Gastrocnemius medialis (tissue), 4 donors: ENCODE measurements at places on chromosomes 1 and 21. TPM values are rescaled to one million over a fixed set of nuclear protein-coding genes. Genes with fewer than 3 reads are reported as not detected.
A peak's percentile ranks its signal among the peaks of the same experiment; 100 is the strongest.

The MYCBP gene
- total RNA-seq, result 22.3 TPM

The INSRR gene
- total RNA-seq, result not detected

GRCh38 chr1:229328598-229329362, 14.1 kb downstream of the CCSAP start:
- DNase-seq, result no peak

- DNase-seq, result no peak
Measured at GRCh38 chr21:43985690-43986251, 26.3 kb upstream of the TRAPPC10 start.

DNA sequence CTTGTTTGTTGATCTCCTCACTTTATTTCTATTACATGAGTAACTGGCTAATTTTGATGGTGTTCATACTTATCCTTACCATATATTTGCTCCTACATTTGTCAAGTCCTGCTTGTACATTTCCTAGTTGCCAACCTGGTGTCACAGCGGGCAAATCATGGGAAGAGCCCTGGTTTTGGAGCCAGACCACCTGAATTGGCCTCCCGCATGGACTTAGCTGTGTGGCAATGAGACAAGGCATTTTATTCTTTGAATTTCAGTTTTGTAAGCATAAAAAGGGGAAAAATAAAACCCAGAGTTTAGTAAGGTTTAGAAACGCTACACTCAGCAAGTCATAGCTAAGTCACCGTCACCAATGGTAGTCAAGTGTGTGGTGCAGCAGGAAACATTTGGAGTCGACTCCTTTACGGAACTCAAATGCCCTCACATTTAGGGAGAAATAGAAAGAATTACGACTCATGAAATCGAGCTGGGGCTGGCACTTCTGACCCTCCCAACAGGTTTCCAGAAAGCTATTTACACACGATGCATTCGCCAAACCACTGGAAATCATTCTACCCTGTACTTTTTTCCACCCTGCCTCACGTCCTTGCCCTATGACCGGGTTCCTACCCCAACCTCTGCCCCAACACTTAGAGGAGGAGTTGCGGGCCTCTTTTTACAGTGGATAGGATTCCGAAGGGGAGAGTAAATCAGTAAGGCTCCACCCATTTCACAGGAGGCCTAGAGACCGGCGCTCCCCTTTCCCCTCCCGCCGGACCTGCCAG, 492 bp upstream of the PGM1 start:
- DNase-seq, result no peak

GRCh38 chr1:215007880-215008279, 74.7 kb upstream of the KCNK2 start:
- DNase-seq, result no peak

GRCh38 chr1:25796811-25797458, 3.1 kb upstream of the SELENON start:
- DNase-seq, result peak; percentile 78

DNA sequence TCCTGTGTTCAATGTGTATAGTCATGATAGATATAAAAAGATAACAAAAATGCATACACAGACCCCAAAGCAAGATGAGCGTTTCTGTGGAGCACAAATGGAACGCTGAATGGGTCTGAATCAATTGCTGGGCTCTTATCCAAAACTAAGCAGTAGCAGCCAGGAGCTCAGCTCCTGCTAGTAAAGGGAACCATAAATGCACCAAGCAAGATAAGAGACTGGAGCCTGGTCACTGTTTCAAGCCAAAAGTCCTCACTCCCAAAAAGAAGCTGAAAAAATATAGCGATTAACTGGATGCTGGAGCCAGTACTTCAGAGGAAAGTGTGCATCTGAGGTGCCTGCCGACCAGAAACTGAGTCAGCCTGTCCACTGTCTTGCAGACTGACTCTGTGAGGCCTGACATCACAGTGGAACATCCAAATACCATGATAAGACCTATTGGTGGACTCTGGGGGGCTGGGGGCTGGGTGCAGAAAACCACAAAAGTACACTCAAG, 68.9 kb downstream of the LRRC8C start:
- no peak for DNase-seq

DNA sequence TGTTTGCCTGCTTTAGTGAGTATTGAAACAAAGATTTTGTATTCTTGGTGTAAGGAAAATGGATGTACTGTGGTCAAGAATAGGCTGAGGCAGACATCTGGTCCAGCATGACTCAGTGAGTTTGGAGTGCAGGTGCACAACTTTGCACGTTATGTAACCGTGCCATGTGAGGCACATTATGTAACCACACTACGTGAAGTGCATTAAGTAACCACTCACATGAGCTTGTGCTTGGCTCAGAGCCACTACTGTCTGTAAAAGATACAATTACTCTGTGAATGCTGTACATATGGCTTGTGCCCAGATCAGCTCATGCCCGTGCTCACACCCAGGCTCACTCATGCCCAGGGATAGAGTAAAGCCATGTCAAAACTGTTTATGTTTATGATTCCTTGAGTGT, 216.8 kb downstream of the CTH start:
- DNase-seq, result no peak

GRCh38 chr1:27664291-27664690, 7.7 kb downstream of the IFI6 start:
- no peak for DNase-seq

- DNase-seq, result no peak
Measured at GRCh38 chr1:150385537-150386445, 21.8 kb downstream of the RPRD2 start.

- DNase-seq, result no peak
Measured at GRCh38 chr1:64608005-64608650, 136.7 kb upstream of the RAVER2 start.
